LHCN-M2 (cell line): ENCODE measurements at places on chromosomes 7 and 10. TPM values are rescaled to one million over a fixed set of nuclear protein-coding genes. Genes with fewer than 3 reads are reported as not detected.

DNA sequence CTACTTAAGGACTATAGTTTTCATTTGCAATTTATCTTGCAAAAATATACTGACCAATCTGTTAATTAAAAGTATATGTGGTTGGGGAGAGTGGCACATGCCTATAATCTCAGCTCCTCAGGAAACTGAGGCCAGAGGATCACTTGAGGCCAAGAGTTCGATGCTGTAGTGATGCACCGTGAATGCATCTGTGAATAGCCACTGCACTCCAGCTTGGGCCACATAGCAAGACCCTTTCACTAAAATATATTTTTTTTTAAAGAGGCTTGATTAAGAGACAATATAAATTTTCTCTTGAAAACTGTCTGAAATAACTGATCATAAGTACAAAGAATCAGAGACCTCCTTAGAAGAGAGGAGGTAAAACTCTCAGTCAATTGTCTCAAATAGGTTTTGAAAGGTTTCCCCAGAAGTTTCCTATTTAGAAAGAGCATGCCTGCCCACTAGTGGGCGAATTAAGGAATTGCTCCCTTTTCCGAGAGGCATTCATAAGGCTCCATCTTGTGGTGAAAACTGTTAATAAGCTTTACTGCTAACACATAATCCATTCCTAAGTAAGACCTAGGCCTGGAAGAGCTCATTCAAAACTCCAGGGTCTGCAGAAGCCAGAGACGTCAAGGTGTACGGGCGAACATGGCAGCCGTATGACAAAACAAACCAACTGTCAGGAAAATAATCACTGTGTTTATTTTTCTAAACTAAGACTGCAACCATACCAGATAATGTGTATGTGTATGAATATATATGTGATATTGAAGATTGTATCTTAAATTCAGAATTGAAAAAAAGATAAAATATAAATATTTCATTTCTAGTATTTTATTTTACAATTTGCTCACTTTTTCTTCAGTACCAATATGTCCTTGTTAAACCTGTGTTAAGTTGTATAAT, 6.8 kb upstream of the TAS2R40 start:
- peak; percentile 86 for DNase-seq

SLC26A5 gene
- total RNA-seq = not detected in 2 replicates

GRCh38 chr7:118169146-118169545, 14.8 kb upstream of the LSM8 start:
- DNase-seq = peak; percentile 10

OR2A12 gene
- not detected in 2 replicates for total RNA-seq

DNA sequence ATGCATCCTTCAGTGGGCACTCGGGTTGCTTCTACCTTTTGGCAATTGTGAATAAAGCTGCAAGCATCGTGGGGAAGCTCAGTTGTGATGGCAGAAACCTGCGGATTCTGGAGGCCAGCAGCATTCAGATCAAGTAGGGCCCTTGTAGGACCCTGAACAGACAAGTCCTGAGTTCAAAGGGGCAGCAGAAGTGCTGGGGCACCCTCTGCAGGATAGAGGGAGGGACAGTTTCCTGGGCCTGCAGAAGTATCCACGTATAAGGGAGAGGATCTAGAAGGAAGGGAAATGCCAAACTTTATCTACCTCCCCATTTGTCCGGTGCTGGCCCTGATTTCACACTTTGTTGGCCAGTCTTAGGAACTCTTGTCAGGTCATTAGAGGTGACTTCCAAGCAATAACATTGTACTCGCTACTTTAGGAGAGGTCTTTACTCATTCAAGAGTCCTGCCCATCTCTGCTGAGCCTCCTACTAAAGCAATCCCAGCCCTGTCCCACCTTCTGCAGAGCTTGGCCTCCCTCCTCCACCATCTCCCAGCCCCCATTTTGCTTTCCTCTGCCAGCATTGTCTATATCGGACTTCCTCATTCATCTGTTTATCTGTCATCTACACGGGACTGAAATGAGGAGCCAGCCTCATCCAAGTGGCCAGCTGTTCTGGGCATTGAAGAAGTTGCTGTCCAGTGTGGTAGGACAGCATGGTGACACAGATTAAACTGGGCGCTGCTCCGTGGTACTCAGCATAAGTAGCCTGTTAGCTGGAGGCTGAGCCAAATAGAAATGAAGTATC, 26.6 kb upstream of the R3HCC1L start:
- DNase-seq = no peak

GRCh38 chr7:39535064-39535463, 31.1 kb upstream of the YAE1 start:
- DNase-seq = no peak

GRCh38 chr7:24828891-24829661, 71.8 kb upstream of the GSDME start:
- peak; percentile 57 for DNase-seq

PKD2L1 gene
- not detected in 2 replicates for total RNA-seq

DNA sequence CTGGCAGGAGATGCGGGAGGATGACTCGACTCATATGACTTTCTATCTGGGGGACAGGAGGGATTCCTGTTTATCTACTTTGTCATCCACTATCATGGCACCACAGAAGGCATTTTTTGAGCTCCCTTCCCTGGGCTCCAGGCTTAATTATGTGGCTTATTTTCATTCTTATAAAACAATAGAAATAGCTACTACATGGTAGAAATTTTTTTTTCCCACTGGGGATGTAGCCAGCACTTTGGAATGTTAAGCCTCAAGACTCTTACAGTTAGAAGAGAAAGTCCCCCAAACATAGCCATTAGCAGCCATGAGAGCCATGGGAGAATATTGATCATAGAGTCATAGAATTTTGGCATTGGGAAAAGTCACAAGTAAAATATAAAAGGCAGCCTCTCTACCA, 14.6 kb upstream of the FAM180A start:
- peak; percentile 48 for DNase-seq

ZNF777 gene
- total RNA-seq = 11.0 and 15.9 TPM in 2 replicates

DNA sequence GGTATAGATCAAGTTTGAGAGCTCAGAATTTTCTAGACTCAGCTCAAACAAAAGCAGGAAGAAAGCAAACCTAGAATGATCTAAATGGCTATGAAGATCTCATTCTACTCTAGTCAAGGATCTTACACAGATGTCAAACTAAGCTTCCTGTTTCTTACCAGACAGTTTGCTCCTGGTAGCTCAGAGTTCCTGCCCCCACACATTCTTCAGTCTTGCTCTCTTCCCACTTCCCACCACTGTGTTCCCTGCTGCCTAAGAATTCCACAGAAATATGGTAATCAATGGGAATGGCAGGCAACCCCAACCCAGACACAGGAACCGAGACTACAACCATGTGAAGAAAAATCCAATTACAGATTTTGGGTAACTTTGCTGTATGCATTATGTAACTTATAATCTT, 133.4 kb upstream of the PTN start:
- peak; percentile 17 for DNase-seq

GRCh38 chr7:88002617-88003016, 68.6 kb downstream of the ADAM22 start:
- no peak for DNase-seq

BEND7 gene
- 4.2 and 5.6 TPM in 2 replicates for total RNA-seq

GRCh38 chr7:148163246-148163645, 427.3 kb upstream of the C7orf33 start:
- DNase-seq = no peak

DNA sequence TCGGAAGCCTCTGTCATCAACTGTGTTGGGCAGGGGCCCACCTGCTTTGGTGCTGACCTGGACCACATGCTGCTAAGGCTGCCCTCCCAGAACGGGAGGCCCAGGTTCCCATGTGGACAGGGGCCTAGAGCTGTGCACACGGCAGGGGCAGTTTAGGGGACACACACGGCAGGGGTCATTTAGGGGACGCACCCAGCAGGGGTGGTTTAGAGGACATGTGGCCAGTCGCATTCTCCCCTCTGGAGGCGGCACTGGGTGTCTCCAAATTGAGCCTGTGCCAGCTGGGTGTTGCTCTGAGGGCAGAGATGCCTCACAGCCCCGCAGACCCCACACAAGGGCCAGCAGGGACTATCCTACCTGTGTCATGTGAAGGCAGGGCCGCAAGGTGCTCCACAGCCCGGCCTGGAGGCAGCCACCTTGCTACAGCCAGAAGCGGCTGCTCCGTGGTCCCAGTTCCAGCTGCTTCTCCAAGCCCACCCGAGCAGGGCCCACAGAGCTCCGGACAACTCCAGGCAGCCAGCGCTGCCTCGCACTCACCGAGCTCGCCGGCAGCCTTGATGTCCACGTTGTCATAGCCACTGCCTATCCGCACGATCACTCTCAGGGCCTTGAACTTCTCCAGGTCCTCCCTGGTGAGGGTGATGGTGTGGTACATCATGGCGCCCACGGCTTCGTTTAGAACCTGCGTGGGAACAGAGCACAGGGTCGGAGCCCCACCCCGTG, 60.7 kb downstream of the ZRANB1 start:
- no peak for DNase-seq

DNA sequence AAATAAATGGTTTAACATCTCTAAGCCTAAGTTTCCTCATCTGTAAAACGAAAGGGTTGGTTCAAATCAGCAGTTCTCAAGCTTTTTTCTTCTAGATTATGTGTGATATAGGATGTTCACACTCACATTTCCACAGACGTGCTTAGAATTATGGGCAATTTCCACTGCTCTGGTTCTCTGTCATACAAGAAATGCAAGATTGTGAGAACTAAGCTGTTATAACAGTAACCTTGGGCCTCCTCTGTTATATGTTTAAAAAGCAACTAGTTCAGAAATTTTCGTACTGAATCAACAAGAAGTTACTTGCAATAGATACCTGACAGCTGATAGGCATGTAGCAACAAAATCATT, 33.7 kb downstream of the ADD3 start:
- DNase-seq = no peak

- DNase-seq = no peak
Measured at GRCh38 chr7:107971100-107971499, 31.9 kb downstream of the LAMB1 start.

- no peak for DNase-seq
Measured at GRCh38 chr10:119384127-119384526, 158.4 kb downstream of the RGS10 start.

STK31 gene
- total RNA-seq = not detected in 2 replicates

- DNase-seq = peak; percentile 73
Measured at GRCh38 chr10:50740293-50740648, 535 bp downstream of the ASAH2B start.

NUDT5 gene
- total RNA-seq = 82.7 and 87.1 TPM in 2 replicates

- DNase-seq = peak; percentile 93
Measured at GRCh38 chr7:19939746-19940145, 166.3 kb upstream of the TMEM196 start.

C10orf143 gene
- 0.96 and 0.98 TPM in 2 replicates for total RNA-seq

DNA sequence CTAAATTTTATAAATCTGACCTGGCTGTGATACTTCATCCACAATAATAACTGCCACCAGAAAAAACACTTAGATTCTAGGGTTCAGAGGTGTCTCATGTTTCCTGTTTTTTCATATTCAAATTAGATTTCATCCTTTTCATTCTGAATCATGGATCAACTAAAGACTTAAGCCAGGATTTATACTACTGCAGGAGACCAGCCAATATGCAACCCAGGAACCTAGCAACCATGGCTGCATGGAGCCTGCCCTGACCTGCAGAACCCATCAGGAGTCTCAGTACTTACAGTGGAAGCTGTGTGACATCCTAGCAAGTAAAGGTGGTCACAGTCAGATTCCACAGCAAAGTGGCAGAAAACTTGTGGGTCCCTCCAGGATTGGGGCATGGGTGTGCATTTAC, 40.5 kb upstream of the RNF148 start:
- DNase-seq = no peak

DNA sequence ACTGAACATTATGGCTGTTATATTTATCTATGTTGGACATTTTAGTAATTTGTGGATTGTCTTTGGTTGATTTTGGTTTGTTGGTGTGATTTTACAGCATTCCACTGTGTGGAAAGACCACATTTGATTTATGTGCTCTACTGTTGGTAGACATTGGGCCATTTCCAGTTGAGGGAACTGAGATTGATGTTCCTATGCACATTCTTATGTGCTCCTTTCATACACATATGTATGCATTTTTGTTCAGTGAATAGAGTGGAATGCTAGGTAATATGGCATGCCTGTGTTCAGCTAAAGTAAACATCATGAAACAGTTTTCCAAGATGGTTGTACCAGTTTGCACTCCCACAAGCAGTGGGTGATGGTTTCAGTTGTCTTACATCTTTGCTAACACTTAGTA, 15.1 kb downstream of the CACNB2 start:
- no peak for DNase-seq

TMED4 gene
- total RNA-seq = 241 and 253 TPM in 2 replicates

GRCh38 chr7:72751978-72752377, 76.0 kb downstream of the TYW1B start:
- peak; percentile 7 for DNase-seq

GRCh38 chr10:23702977-23703414, 264.1 kb downstream of the OTUD1 start:
- peak; percentile 15 for DNase-seq

DNA sequence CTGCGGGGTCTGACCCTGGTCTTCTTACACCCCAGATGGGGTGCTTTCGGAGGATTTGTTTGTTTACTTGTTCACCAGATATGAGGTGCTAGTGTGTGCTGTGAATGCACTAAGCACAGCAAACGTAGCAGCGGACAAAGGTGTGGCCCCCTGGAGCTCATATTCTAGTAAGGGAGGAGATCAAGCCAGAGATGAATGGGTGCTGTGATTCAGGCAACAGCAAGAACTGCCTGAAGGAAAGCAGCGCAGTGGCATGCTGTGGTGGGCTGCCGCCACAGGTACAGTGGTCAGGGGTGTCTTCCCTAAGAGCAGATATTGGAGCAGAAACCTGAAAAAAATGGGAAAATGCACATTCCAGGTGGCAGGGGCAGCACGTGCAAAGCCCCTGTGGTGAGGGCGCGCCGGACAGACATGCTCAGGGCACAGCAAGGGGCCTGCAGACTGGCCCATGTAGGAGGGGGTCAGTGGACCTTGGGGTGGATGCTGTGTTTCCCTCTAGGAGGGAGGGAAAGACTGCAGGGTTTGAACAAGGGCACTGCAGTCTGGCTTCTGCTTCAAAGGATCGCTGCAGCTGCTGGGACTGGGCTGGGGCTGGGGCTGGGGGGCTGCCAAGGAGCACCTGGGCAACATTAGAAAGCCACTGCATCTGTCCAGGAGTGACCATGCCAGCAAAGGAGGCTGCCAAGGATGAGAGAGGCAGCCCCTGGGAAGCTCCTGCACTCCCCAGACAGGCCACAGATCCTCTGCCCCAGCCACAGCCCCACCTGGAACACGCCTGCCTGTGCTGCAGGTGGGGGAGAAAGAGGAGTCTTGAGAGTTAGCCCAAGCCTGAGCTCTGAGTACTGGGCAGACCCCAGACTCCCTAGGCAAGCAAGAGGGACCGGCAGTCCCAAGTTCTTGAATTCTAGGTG, 927 bp upstream of the DEPP1 start:
- no peak for DNase-seq

DNA sequence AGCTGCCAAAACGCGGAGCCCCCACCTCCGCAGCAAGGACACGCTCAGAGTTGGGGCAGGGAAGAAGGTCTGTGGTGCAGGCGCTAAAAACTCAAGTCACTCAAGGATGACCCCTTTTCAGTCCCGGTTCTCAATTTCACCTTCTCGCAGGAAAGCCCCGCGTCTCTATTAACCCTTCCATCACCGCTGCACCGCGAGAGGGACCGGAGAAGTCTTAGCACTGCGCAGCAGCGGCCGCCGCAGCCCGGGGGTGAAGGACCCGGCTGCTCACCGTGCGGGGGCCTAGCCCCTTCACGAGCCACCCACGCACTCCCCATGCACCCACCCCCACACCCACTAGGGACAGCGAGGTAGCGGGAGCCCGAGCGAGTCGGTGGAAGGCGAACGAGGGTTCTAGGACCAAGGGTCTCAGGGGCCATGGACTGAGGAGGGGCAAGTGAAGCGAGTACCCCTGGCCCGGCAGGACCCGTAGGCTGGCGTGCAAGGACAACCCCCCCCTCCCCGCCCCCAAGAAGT, 162.9 kb downstream of the SH3PXD2A start:
- no peak for DNase-seq
